ENCODE measurements at places on chromosomes 4 and X. TPM values are rescaled to one million over a fixed set of nuclear protein-coding genes. Genes with fewer than 3 reads are reported as not detected.

Gene NSUN7
- 0.65 TPM for total RNA-seq

Gene CCDC110
- total RNA-seq = 3.5 TPM

Gene FAM47E
- total RNA-seq = 1.4 TPM

Gene RAB41
- total RNA-seq = not detected

- no peak for DNase-seq
Measured at GRCh38 chr4:31366041-31366440, 645.9 kb downstream of the PCDH7 start.

GRCh38 chrX:80602036-80602860 lies 182.0 kb downstream of the TENT5D start:
- no peak for DNase-seq

DNA sequence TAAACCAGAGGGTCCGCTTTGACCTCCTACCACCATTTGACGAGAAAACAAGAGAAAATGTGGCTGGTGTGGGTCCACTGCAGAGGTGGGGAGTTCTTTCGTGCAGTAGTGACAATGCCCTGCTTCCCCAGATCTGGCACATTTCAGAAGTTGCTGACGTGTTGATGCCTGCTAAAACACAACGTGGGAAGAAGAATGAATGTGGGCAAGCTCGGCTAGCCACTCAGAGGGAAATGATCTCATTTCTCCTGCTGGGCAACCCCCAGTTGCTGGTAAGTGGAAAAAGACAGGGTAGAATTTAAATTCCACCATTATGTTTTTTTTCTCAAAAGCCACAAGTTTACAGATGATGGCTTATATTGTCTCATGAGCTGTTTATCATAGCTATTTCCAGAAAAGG lies 77.9 kb downstream of the LUZP4 start:
- no peak for DNase-seq

DNA sequence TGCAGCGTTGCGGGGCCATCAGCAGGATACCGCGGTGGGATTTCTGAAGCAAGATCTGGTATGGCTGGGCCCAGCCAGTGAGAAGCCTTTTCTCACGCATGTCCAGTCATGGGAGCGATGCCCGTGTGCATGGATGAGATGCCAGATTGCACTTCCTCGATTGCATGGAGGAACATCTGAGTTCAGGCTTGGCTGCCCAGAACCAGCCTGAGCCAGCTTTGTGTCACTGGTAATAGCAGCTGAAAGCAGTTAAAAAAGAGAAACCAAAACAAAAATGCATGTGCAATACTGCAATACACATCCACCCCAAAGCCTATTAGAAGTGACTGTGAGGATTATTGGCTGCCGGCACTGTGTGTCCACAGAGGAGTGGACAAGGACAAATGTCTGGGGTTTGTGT lies 59.3 kb downstream of the PSAPL1 start:
- no peak for DNase-seq

GRCh38 chrX:94743478-94743877 lies 1069.5 kb downstream of the FAM133A start:
- no peak for DNase-seq

GRCh38 chrX:142831961-142832530 lies 193.7 kb upstream of the SPANXN4 start:
- no peak for DNase-seq

GRCh38 chr4:7786517-7786916 lies 153.1 kb downstream of the AFAP1 start:
- peak; percentile 1 for DNase-seq

DNA sequence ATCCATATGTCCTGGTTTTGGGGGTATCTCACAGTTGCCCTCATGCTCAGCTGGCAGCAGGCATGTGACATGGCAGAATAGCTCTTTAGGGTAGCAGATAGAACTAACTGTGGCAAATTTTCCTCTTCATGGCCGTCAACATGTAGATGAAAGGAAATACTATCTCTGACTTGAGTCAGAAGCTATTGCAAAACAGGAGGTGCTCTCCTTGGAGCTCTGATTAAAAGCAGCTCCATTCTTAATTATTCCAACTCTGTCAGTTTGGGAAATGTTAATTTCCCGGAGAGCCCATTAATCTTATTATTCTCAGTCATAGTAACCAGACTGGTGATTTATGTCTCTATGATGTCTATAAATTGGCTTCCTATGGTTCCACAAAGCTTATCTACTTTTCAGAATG lies 18.2 kb downstream of the IL13RA1 start:
- no peak for DNase-seq

DNA sequence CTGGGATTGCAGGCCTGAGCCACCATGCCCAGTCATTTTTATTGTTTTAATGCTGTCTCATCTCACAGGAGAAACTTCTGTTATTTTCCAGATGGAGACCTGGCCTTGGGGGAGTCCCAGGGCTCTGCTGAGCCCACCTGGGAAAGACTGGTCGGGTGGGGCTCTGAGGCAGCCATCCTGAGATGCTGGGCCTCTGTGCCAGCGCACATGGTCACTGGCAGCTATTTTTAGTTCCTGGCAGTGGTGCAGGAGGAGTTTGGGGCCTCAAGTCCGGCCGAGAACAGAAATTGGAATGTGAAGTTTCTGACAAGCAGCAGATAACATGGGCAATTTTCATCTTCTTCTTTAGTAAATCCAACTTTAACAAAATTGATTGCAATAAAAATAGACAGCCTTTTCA lies 44.5 kb downstream of the SORCS2 start:
- DNase-seq = no peak

DNA sequence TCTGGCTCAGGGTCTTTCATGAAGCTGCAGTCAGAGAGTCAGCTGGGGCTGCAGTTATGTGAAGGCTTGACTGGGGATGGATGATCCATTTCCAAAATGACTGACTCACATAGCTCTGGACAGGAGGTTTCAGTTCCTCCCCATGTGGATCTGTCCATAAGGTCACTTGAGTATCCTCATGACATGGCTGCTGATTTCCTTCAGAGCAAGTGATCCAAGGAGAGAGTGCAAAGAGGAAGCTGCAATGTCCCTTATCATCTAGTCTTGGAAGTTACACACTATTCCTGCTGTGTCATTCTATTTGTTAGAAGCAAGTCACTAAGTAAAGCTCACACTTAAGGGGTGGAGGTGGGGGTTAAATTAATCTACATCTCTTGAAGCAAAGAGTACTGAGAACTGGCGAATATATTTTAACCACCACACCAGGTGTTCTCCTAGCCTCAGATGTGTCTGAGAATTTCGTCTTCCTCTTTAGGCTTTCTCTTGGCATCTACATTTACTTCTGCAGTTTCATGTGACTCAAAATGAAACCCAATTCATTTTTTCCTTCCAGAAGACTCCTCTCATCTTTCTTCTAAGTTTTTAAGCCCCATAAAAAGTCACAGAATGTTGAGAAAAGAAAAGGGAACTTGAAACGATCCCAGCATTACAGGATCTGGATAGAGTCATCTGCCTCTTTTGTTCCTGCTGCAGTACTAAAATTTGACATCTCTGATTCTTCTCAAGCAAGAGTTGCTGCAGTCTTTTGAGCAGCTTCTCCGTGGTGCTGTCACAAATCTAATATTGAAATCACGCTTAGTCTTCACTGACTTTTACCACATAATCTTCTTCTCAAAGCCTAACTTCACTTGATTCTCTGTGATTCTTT lies 3.8 kb upstream of the GRPR start:
- DNase-seq = no peak

GRCh38 chrX:111445485-111445884 lies 33.5 kb upstream of the DCX start:
- no peak for DNase-seq

GRCh38 chr4:23750125-23750524 lies 139.7 kb downstream of the PPARGC1A start:
- no peak for DNase-seq

DNA sequence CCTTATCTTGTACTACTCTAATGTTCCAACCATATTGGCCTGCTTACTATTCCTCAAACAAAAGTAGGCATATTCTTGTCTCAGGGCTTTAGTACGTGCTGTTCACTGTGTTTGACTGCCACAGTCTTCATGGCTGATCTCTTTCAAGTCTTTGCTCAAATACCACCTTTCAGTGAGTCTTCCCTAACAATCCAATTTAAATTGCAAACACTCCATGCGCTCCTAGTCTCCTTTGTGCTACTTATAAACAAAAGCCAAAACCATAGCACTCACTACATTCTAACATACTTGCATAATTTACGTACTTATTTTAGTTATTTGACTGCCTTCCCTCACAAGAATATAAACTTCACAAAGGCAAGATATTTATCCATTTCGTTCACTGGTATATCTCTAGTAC lies 1.7 kb upstream of the ART3 start:
- no peak for DNase-seq

DNA sequence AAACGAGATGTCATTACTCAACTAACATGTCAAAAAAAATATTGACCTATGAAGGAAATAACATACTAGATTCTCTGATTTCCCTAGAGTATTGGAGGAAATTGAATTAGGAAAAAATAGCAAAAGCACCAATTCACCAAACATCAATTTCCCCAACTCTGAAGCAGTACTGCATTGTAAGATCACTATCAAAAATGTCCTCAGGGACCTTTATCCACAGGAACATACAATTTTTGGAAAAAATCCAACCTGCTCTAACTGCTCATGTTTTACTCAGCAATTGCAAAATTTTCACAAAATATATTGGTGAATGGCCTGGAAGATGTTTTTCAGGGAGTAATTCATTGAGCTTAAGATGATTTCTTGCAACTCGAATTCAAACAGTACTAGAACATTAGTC lies 239.0 kb upstream of the GIMD1 start:
- no peak for DNase-seq

DNA sequence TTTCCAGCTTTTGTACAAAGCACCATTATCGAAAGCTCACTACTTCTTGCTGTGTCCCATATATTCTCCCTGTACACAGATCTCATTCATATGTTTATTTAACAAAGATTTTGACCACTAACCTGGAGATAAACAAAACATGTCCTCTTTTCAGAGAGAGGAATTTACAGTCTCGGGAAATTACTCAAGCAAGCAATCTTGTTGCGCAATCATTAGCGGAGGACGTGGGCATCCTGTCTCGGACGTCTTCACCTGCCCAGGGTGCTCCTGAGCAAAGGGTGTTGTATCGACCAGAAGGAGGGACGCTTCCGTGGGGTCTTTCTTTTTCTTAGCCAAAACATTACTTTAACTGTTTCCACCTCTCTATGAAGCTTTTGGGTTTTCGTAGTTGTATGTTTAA lies 66.5 kb upstream of the CLCN4 start:
- no peak for DNase-seq

DNA sequence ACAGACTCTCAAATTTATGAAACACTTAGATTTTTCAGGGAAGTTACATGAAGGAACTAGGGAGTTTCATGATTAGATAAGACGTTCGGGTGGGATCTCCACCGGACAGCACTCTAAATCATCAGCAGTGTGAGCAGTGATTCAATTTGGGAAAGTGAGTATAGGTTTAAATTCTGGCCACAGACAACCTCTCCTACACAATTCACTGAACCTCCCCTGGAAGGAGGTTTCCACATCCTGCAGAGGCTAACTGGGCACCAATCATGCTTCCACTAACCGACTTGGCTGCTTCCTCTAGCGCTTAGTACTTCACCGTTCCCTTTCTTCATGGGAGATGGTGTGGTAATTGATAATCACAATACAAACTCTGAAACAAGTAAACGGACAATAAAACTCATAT lies 5.6 kb downstream of the CXCL9 start:
- DNase-seq = no peak

GRCh38 chr4:35300996-35301774 lies 943.1 kb downstream of the ARAP2 start:
- DNase-seq = no peak

GRCh38 chr4:41305476-41305875 lies 48.7 kb downstream of the UCHL1 start:
- DNase-seq = no peak

DNA sequence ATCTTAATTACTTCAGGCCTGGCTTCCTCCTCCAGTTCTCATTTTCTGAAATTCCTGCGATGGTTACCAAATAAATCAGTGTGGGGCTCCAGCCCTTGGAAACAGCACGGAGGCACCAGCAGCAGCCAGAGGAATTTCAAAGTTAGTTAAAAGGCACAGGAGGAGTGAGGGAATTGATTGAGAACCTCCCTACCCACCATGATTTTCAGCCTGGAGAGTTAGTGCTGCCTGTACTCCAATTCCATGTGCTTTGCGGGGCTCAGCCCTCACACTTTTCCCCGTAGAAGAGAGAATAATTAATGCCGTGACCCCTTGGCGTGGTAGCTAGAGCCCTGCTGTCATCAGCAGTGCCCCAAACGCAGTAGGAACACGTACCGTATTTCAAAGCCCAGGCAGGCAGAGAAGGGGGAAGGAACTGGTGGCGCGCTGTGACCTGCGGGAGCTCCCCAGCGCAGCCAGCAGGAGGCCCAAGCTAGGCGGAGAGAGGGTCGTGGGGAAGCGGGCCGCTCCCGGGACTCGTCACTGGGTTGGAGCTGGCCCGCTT lies 84.0 kb upstream of the IGFBP7 start:
- DNase-seq = no peak

DNA sequence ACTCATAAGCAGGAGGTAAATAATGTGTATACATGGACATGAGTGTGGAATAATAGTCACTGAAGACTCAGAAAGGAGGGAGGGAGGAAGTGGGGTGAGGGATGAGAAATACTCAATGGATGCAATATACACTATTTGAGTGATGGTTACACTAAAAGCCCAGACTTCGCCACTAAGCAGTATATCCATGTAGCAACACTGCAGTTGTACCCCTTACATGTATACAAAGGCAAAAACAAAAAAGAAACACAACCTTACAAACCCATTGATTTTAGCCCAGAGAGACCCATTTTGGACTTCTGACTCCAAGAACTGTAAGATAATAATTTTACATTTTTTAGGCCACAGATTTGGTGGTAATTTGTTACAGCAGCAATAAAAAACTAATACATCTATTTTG lies 51.5 kb downstream of the VMA21 start:
- DNase-seq = no peak

DNA sequence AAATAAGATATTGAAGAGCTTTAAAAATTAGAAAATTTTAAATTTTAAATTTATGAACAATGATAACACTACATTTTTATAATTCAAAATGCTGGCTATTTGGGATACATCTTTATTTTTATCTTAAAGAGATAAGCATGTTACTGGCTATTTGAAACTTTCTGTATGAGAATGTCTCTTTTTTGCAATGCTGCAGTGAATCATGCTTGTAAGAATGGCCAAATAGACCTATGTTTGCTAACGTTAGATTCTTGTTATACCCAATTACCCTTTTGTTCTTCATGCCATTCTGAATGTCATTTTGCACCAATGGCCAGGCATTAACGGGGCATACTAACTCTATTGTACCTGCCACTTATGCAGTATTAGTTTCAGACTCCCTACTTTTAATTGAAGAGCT lies 49.5 kb downstream of the SLIT2 start:
- no peak for DNase-seq

GRCh38 chr4:5462254-5462835 lies 246.0 kb downstream of the EVC2 start:
- DNase-seq = no peak

DNA sequence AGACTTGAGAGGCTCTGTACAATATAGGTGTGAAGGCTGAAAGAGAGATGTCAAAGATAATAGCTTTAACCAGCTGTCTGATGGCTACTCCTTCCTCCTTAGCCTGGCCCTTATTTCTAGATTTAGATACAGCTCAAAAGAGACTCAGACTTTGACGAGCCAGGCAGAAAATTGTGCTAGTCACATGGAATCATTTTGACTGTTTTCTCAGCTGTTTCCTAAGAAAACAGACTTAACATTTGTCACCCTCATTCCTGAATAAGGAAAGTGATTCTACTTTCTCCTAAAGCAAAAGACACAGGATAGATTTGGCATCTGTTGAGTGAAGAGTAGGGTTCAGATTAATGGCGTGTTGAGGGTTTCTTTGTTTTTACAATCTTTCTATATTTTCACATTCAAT lies 340.7 kb downstream of the DHX15 start:
- DNase-seq = no peak

Data from posterior vena cava (tissue), 2 donors.